Hematopoietic multipotent progenitor cell treated with erythropoietin and hydrocortisone succinate and interleukin-3 and kit ligand, for 6 days (in vitro differentiated cells): ENCODE measurements at places on chromosomes 7 and 10.

GRCh38 chr7:42735081-42735480 is 176.8 kb downstream of the C7orf25 start:
- DNase-seq: no peak

DNA sequence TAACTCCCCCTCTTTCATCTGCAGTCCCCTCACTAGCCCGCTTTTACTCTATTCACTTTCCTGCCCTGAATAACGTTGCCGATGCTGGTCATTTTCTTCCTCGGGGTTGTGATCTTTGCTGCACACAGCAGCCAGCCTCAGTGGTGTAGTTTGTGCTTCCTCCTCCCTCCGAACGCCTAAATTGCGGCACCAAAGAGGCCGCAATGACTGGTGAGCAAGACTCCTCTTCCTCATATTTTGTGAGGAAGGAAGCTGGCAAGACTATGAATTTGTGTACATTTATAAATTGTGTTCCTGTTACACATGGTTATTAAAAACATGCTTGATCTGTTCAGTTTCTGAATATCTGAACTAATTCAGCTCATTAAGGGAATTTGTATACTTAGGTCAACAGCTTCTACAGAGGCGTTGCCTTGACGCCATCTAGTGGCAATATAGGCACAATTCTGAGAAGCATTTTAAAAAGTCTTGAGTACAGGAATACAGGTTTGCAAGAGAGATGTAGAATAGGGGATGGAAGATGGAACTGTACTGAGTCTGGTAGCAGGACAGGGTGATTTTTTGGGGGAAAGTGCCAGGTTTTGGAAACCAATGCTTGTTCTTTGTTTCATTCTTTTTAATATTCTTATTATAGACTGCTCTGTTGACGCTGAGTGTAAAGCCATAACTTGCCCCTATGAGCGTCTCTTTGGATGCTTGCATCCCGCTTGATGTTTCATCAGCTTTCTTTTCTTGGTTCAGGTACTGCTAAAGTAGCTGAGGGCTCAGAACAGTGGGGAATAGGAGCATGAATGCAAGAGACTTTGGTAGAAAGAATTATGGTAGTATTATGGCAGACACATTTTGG is 4.1 kb upstream of the TAS2R5 start:
- peak; percentile 85 for DNase-seq

- peak; percentile 43 for DNase-seq
These were observed 21.2 kb downstream of the CYP3A4 start for GRCh38 chr7:99762680-99763327.

GRCh38 chr10:84217746-84218145 is 7.6 kb downstream of the LRIT2 start:
- DNase-seq: no peak

DNA sequence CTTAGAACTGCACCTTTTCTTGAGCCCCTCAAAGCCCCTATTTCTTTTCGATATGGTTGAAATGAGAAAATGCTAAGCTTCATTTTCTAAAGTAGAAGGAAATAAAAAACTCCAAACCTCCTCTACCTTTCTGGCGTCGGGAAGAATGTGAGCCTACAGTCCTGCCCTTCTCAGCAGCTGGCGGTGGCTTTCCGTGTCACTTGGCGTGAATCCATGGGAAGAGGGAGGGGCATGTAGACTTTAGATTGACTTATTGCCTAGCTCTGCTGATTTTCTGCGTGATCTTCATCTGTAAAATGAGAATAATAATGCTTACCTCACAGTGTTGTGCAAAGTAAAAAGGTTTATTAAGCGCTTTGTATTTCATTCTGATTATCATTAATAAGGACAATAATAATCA is 35.0 kb downstream of the PRR15 start:
- DNase-seq: no peak

DNA sequence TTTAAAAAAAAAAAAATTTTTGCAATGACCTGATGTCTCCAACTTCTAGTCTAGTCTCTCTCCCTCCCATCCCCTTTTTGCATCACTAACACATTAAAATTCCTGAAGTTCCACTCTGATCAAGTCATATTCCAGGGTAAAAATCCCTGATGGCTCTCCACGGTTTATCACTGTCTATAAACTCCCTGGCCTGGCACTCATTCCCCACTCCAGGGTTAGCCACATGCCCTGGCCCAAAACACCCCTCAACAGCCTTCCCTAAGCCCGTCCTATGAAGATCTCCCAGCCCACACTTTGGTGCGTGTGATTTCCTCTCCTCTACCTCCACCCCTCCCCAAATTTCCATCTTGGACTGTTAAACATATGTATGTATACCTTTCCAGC is 125.4 kb downstream of the JAZF1 start:
- no peak for DNase-seq

GRCh38 chr10:10644008-10644646 is 373.5 kb upstream of the CELF2 start:
- DNase-seq: no peak

- no peak for DNase-seq
These were observed 55.3 kb downstream of the TFAM start for GRCh38 chr10:58440484-58440883.

- DNase-seq: no peak
These were observed 8.8 kb downstream of the MAFK start for GRCh38 chr7:1539181-1539881.

DNA sequence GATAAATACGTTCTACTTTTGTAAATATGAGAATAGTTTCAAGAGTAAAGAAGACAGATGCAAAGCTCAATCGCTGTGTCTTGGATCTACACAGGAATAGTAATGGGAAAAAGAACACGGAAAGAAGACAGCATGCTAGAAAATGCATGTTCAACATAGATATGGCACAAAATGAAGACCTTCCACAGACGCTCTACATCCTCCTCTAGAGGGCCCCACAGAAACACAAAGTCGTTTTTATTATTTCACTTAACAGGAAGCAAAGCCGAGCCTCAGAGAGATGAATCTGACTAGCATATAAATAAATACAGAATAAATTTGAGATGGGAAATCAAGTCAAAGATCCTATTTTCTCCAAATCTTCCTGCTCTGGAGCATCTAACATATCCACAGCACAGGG is 292.6 kb downstream of the PARD3 start:
- peak; percentile 50 for DNase-seq

GRCh38 chr10:77004917-77005564 is 632.6 kb downstream of the KCNMA1 start:
- DNase-seq: peak; percentile 65

DNA sequence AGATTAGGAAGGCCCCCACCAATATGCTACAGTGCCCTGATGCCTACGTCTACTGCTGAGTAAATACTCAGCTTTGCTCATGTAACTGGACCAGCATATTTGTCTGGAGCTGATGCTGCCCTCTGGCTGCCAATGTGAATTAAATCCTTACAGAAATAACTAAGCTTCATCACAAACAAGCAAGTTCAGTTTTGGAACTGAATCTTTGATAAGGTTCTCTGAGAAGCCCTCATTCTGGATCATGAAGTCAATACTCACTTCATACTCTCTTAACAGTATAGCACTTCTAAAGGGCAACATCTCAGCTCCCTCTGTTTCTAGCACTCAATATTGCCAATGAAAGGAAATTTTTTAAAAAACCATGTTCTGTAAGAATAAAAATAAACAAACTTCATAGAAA is 246.7 kb downstream of the ETV1 start:
- peak; percentile 27 for DNase-seq
